CD4-positive, alpha-beta T cell treated with Interleukin-1 beta for 1 hour (primary cell): ENCODE measurements at places on chromosomes 12 and 14.

- no peak for DNase-seq
Observed at GRCh38 chr14:41289025-41289424, 317.7 kb upstream of the LRFN5 start.

- no peak for DNase-seq
Observed at GRCh38 chr14:68756000-68756481, 36.8 kb downstream of the ZFP36L1 start.

DNA sequence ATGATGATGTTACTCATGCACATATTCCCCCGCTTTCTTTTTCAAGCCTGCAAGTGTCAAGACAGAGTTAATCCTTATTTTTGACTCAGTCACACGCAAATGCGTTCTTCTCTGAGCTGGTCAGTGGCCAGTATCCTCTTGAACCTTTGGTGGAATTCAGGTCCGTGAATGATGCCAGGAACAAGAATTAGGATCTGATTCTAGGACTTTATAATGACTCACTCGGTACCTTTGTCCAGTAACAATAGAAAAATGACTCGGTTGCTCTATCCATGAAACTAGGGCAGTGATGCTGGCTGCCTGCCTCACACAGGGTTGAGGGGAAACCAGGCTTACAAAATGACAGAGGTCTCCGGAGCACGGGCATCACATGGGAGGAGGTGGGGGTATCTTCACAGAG lies 185.8 kb upstream of the NUDT4 start:
- no peak for DNase-seq

GRCh38 chr14:22520796-22521195 lies 68.2 kb downstream of the DAD1 start:
- no peak for DNase-seq

- DNase-seq, result no peak
Observed at GRCh38 chr14:22613736-22614239, 15.7 kb downstream of the ABHD4 start.

DNA sequence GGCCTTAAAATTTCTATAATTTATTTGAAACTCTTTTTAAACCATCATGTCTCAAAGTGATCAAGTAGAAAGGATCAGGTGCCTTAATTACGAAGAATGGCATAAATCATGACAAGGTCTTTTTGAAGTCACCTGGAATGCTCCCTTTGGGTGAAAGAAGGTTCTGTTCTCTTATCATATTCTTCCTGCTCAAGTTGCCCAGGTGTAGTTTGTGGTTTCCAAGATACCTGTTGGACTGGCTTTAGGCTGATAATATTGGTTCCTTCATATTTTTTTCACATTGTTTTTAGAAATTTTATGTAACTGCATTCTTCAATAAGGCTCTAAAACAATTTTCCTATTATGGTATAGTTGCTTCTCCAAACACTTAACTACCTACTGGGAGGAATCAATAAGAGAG lies 29.2 kb downstream of the RASSF3 start:
- no peak for DNase-seq

DNA sequence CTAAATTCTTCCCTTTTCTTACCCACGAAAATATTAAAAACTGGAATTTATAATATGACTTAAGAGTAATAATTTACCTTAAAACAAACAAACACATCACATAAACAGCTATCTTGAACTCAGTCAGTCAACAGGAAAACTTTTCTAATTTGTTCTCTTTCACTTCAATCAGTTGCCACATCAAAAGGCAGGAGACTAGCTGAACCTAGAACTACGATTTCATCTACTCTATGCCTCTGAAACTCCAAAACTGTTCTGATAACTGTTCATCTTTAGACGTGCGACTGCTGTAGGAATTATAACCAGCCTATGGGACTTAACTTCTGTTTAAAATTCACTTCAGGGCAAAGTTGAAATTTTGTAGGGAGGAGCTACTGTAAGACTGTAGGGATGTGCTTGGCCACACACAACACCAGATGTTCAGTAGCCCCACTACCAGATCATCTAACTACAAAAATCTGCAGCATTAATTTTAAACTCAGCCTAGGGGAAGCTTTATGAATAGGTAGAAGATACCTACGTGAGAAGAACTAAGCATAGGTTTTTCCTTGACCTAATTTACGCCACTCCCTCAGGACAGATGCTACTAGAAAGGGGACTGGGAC lies 7.6 kb upstream of the RAD51AP1 start:
- DNase-seq, result no peak

DNA sequence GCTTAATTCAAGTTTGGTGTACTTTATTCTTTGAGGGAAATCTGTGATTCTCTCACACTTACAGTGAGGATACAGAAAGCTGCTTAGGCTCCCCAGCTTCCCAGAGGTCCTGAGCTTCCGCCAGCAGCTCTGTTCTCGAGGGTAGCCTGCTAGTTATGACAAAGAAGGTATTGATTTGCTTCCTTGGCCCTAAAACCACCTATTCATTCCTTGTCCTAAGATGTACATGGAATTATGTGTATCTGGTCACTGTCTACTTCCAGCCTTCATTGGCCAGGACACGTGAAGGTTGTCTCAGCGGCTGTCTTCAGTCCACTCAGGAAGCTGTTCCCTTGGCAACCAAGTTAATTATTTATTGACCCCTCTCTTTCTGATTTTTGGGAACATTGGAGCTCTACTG lies 55.7 kb downstream of the GALNT8 start:
- no peak for DNase-seq

DNA sequence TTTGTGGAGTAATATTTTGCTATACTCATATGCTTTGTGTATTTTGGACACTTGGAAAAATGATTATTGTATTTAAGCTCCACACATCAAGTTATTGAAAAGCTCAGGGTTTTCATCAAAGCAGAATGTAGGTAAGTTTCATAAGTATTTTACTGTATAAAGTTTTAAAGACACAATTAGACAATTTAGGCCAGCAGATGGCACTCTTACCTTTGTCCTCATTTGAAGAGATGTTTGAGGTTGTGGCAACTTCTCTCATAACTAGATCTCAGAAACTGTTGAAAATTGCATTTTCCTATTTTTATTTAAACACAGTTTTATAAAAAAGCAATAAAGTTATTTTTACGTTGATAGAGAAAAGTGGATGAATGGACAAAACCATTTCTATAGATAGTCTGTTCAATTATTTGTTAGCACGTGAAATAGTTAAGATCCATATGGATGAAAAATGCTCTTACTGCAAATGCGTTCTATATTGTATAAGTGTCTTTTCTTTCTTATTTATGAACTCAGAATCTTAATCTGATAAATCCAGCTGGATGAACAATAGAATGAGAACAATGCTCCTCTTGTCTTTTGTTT lies 300.0 kb downstream of the AEBP2 start:
- DNase-seq, result peak; percentile 49

DNA sequence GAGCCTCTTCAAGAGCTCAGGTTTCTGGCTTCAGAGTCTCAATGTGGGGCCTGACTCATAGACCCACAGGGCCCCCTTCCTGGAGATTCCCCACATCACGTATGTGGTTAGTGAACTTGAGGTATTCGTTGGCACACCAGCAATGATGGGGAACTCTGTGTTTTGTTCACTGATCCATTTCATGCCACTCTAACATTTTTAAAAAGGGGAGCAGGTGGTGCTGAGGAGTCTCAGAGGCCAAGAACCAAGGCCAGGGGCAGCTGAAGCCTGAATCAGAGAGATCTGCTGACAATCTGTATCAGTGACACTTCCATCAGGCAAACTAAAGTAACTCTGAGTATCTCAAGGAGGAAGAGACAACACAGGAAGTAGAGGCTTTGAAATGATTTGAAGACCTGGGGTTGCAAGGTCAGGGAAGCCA lies 323.4 kb downstream of the VRK1 start:
- peak; percentile 15 for DNase-seq

GRCh38 chr14:105169776-105170655 lies 1.4 kb upstream of the JAG2 start:
- no peak for DNase-seq

DNA sequence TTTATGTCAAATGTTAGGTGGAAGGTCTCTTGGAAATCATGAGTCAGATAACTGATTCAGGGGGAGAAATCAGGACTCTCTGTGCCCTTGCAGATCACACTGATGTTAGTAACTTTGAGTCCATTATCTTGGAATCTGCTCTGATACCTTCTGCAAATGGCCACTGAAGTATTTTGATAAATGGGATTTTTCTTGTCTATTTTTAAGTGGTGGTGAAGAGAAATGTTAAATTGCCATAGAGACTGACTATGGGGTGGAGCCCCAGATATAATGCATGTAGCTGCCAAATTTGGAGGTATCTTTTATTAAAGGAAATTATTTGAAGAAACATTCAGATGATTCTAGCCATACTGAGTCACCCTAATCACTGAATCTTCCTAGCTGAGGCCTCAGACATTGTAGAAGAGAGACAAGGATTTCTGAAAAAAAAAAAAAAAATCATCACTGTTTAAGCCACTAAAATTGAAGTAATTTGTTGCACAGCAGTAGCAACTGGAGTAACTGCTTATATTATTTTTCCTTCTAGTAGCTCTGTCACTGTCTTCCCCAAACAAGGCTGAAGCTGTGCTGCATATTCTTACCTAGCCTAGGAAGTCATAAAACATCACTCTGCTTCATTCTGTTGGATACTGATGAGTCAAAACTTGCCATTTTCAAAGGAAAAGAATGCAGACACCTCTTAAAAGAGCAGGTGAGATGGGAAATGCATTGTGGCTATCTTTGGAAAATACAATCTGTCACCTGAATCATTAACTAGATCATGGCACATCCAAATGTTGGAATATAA lies 36.0 kb upstream of the CLEC14A start:
- DNase-seq, result no peak
